Activated naive CD8-positive, alpha-beta T cell treated with anti-CD3 and anti-CD28 coated beads, Interleukin-2, amount 10 ng/mL, durations not matched to agents 7 days and 5 days (primary cell): ENCODE measurements at places on chromosomes 12 and 14. TPM values are rescaled to one million over a fixed set of nuclear protein-coding genes. Genes with fewer than 3 reads are reported as not detected.

GRCh38 chr12:123608182-123608581, 6.3 kb downstream of the DDX55 start:
- peaks cover 14% of the 10 kb centered on the region for H3K4me1 ChIP-seq
- no peak for DNase-seq
- no peak overlapping the region for H3K4me3 ChIP-seq
- H3K27ac ChIP-seq, result no peak overlapping the region

DNA sequence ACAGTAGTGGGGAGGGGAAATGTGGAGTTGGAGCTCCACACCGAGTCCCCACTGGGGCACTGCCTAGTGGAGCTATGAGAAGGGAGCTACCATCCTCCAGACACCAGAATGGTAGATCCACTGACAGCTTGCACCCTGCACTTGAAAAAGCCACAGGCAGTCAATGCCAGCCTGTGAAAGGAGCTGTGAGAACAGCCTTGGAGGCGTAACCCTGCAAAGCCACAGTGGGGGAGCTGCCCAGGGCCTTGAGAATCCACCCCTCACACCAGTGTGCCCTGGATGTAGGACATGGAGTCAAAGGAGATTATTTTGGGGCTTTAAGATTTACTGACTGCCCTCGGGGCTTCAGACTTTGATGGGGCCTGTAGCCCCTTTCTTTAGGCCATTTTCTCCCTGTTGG, 12.5 kb downstream of the CTSG start:
- peaks cover 7% of the 10 kb centered on the region for H3K36me3 ChIP-seq
- DNase-seq, result no peak
- no peak overlapping the region for H3K27ac ChIP-seq
- peaks cover 11% of the 10 kb centered on the region for H3K27me3 ChIP-seq
- H3K4me1 ChIP-seq, result peaks cover 1% of the 10 kb centered on the region

- no peak overlapping the region for H3K4me3 ChIP-seq
- no peak for DNase-seq
- H3K36me3 ChIP-seq, result no peaks in the 10 kb centered on the region
- no peaks in the 10 kb centered on the region for H3K27me3 ChIP-seq
- H3K27ac ChIP-seq, result no peak overlapping the region
- H3K4me1 ChIP-seq, result peaks cover 2% of the 10 kb centered on the region
Measured at GRCh38 chr12:44020555-44020954, 184.7 kb downstream of the TMEM117 start.

DNA sequence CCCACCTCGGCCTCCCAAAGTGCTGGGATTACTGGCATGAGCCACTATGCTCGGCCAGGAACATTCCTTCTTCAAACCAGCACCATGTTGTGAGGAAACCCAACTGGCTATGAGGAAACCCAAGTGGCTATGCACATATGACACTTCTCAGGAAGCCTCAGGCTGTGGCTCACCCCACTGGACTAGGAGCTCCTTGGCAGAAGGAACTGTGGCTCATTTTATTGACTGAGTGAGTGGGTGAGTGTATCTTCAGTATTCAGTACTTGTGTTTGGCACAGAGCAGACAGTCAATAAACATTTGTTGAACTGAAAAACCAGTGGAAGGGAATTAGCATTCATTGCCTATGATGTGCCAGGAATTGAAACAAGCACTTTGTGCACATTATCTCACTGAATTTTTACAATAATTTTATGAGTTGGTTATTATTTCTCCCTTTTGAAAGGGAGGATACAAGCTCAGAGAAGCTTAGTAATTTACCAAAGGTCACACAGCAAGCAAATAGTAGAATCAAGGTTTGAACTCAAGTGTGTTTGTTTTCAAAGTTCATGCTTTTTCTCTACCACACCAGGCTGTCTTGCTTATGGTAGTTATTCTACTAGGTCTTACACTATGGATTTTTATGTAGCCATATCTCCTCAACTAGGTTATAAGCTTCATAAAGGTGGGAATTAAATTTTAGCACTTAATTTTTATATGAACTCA, 121.6 kb downstream of the VEZT start:
- no peak overlapping the region for H3K4me3 ChIP-seq
- H3K27me3 ChIP-seq, result peaks cover 4% of the 10 kb centered on the region
- no peaks in the 10 kb centered on the region for H3K36me3 ChIP-seq
- H3K27ac ChIP-seq, result no peak overlapping the region

DNA sequence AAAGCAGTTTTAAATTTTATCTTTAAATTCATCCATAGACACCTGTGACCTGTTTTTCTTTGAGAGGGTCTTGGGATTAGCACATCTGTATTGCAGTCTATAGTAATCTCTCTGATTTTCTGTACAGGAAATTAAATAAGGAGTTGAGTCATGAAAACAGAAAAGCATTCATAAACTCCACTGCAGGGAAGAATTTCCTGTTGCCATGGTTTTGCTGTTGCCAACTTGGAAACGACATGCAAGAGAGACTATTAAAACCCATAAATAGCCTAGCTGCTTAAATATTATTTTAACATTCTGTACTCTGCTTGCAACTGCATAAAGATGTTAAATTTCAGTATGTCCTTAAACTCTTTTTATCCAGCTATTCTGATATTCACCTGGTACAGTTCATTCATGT, 281.0 kb upstream of the RGS6 start:
- H3K4me1 ChIP-seq, result peaks cover 3% of the 10 kb centered on the region
- H3K36me3 ChIP-seq, result peaks cover 55% of the 10 kb centered on the region
- no peak for DNase-seq
- H3K27me3 ChIP-seq, result no peaks in the 10 kb centered on the region

- no peak overlapping the region for H3K4me3 ChIP-seq
- no peak for DNase-seq
- H3K27ac ChIP-seq, result no peak overlapping the region
- peaks cover 6% of the 10 kb centered on the region for H3K27me3 ChIP-seq
- no peaks in the 10 kb centered on the region for H3K4me1 ChIP-seq
- H3K36me3 ChIP-seq, result no peaks in the 10 kb centered on the region
Measured at GRCh38 chr12:106066051-106066705, 72.6 kb downstream of the NUAK1 start.

DNA sequence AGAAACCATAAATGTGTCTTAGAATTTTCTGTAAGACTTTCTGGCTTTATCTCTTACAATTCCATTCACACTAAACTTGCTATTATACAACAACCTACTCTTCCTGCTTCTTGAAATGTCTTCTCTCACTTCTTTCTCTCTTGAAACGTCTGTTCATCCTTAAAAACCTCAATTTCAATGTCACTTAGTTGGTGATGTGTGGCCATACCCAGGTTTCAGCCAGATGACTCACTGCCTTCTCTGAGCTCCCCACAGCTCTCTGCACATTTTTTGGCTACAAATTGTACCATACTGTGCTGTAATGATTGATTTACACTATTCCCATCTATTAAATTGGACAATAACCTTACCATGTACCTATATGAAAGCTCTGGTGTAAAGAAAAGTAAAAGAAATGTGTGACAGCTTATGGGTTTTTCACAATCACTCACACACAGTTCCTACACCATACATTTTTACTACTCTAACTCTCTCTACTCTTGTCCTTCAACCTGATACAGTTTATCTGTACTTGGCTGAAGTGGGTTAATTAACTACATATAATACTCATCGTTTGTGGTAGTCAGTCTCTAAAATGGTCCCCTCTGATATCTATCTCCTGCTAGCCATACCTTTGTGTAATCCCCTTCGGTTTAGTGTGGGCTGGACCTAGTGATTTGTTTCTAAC, 222.1 kb downstream of the NELL2 start:
- no peak for DNase-seq
- no peak overlapping the region for H3K4me3 ChIP-seq
- no peaks in the 10 kb centered on the region for H3K27me3 ChIP-seq
- H3K36me3 ChIP-seq, result peaks cover 14% of the 10 kb centered on the region
- H3K27ac ChIP-seq, result no peak overlapping the region

DNA sequence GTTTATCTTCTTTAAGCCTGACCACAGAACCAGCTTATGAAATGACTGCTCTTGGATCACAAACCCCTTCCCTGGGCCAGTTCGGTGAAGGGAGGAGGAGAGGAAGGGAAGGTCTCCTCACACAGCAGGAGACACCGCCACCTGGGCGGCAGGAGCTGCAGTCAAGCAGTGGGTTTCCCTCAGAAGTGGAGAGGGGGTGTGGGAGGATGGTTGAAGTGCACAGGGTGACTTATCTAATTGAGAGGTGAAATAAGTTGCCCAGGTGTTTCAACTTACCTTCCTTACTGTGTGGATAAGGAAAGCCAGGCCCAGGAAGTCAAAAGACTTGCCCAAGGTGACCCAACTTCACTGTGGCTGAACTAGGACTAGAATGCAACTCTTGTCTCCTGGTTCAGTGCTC, 106.8 kb downstream of the EGLN3 start:
- no peak overlapping the region for H3K4me3 ChIP-seq
- H3K4me1 ChIP-seq, result peaks cover 5% of the 10 kb centered on the region
- H3K36me3 ChIP-seq, result no peaks in the 10 kb centered on the region

- no peak overlapping the region for H3K27ac ChIP-seq
- peaks cover 4% of the 10 kb centered on the region for H3K4me1 ChIP-seq
- no peak for DNase-seq
- peaks cover 8% of the 10 kb centered on the region for H3K27me3 ChIP-seq
- H3K36me3 ChIP-seq, result no peaks in the 10 kb centered on the region
Measured at GRCh38 chr14:23441076-23441475, 5.6 kb upstream of the MYH7 start.

DNA sequence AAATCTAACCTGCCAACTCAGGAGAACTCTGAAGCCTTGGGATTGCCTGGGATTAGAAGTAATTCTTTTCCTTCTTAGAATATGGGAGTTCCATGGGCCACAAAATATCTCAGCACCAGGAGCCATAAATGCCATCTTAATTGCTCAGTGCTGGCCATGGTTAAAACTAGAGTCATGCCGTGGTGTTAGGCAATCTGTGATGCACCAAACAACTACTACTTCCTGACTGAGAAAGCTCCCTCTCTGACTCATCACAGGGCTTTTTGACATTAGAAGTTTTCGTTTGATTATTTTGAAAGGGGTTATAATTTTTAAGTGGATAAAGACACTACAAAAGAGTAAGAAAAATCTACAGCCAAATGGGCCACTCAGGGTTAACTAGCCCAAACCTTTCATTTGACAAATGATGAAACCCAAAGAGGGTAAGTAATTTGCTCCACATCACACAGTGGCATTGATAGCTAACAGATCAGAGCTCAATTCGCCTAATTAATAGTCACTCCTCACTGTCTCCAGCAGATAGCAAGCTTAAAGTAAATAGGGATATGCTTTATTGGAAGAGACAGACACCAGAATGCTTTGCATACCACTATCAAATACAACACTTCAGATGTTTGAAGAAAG, 377.3 kb downstream of the EMP1 start:
- DNase-seq, result no peak
- no peaks in the 10 kb centered on the region for H3K4me1 ChIP-seq
- no peaks in the 10 kb centered on the region for H3K36me3 ChIP-seq
- no peak overlapping the region for H3K27ac ChIP-seq
- peaks cover 5% of the 10 kb centered on the region for H3K27me3 ChIP-seq

DNA sequence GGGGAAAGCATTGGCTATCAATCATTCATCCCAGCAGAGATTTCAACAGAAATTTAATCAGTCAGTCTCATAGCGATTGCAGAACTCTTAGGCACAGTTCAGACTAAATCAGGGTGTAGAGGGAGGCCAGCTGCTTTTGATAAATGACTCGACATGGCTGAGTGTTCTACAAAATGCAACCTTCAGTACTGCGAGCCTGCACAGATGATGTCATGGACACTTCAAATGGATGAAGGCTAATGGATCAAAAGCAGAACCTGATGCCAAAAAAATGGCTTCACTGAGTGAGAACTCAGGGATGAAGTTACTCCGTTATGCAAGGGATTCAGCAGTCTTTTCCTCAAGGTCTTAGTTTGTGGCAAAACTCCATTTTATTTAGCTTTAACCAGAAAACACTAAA, 167.3 kb downstream of the DACT1 start:
- H3K27ac ChIP-seq, result no peak overlapping the region
- H3K4me3 ChIP-seq, result no peak overlapping the region
- H3K27me3 ChIP-seq, result peaks cover 6% of the 10 kb centered on the region
- H3K36me3 ChIP-seq, result no peaks in the 10 kb centered on the region
- DNase-seq, result no peak

DNA sequence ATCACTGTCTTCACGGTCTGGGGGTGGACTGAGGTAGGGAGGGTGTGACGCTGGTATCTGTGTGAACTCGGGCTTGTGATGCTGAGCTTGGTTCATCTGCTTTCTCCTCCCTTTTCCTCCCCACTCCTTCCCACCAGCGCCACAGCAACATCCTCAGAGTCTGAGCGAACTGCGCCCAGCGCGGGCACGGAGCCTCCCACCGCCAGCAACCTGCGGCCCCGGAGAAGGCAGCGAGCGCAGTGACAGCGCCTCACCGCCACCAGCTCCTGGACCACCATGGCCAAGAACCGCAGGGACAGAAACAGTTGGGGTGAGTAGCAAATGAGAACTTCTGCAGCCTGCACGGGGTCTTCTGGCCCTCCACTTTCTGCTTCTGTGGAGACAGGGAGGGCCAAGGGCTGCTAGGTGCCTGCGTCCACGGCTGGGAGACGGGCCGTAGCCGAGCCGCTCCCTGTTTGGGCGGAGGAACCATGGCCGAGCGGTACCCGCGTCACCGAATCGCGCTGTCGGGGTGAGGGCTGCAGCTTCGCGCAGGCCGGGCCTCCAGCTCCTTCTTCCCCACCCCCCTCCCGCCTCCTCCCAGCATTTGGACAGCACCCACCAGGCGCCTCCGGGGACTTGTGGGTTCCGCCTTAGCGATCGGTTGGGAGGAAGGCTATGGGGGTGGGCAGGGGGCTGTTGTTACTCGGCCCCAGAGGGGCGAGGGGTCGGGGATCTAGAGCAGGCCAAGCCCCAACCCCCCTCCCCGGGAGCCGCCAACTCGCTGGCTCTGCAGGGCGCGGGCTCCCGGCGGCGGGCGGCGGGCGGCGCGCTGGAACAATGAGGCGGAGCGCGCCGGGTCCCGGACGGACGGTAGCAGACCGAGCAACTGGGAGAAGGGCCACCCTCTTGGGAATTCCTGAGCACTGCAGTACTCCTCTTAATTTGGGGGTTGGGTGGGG, at the start of gene ATL1:
Gene ATL1 (plus strand): TSS at position 156 of the 941 bp plus-strand sequence. CDS start 121 bp downstream, at position 277.
- H3K27ac ChIP-seq, result no peak within 1 kb of the TSS
- peaks cover 68% of the 10 kb centered on the region for H3K27me3 ChIP-seq
- DNase-seq, result peak; percentile 65
- H3K4me1 ChIP-seq, result peaks cover 14% of the 10 kb centered on the region

DNA sequence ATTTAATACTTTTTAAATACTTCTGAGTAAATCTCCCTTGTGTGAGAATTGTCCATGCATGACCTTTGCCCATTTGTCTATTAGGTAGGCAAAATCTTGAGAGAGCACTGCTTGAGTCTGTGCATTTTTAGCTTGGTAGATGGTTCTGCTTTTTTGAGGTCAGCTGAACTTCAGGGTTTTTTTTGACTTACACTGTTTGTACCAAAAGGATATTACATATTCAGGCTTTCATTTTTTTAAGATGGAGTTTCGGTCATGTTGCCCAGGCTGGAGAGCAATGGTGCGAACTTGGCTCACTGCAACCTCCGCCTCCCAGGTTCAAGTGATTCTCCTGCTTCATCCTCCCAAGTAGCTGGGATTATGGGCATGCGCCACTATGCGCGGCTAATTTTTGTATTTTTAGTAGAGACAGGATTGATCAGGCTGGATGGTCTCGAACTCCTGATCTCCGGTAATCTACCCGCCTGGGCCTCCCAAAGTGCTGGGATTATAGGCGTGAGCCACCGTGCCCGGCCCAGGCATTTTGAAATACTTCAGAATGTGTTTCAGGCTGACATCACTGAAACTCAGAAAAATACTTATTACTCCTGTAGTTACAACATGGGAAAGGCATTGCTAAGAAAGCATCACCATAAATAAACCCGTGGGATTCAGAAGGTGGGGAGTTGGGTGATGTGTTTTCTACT, 11.1 kb downstream of the RASSF3 start:
- no peak overlapping the region for H3K27ac ChIP-seq
- no peak overlapping the region for H3K4me3 ChIP-seq
- DNase-seq, result no peak
- H3K36me3 ChIP-seq, result peaks cover 18% of the 10 kb centered on the region

The NDUFB1 gene
- total RNA-seq, result 138 TPM

The ZNF385A gene
- total RNA-seq, result 2.0 TPM

The GLT8D2 gene
- total RNA-seq, result not detected

The NTF3 gene
- not detected for total RNA-seq

The TWF1 gene
- total RNA-seq, result 27.2 TPM

The CEP290 gene
- total RNA-seq, result 13.6 TPM
